ENCODE measurements at places on chromosomes 1 and 21.

DNA sequence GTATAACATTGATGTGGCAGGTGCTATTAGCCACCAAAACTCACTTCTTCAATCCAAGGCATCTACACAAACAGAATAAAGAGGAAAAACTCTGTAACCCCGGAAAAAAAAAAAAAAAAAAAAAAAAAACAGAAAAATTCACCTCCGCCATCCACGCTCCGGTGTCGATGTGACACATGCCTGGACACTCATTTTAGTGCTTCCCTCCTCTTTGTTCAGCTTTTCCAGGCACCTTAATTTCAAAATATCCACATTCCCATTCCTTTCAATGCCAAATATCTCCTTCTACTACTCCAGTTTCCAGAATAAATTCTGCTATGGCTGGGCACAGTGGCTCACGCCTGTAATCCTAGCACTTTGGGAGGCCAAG lies 5.8 kb upstream of the RERE start:
- DNase-seq, result no peak

- peak; percentile 66 for DNase-seq
Observed at GRCh38 chr21:45640888-45641479, 2.5 kb upstream of the PCBP3 start.

DNA sequence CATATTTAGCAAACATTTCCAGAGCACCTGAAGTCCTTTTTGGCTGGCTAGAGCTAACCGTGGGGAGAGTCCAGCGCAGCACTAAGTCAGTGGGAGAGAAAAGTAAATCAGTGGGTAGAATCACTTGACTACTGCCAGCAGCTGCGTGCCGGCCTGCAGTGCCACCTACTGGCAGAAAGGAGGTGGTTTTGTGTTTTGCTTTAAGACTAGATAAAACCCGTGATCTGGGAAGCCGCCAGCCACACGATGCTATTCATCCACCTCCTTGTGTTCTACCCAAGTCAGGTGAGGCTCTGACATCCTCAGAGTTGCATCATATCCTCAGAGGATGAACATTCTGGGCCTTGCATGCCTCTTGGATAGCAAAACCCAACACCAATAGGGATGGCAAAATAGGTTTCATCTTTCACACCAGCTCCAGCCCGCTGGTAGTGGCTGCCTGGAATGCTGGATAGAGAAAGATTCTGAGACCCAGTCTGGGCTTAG lies 14.1 kb upstream of the HEYL start:
- peak; percentile 48 for DNase-seq

- DNase-seq, result no peak
Observed at GRCh38 chr1:223803211-223803610, 42.5 kb downstream of the TP53BP2 start.

DNA sequence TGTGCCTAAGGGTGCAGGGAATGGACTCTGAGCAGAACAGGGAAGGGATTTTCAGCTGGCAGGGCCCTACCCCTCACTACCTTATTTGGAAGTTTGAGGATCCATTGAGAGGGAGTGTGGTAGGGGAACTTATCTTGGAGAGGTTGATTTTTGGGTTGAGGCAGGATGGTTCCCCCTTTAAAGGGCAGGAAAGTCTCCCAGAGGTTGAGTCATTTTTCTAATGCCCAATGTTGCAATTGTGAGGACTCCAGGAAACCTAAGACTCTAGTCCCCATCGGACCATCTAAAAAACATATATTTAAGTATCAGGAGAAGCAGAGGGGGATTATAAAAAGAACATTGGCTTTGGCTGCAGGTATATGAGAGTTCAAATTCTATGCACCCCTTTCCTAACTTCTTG lies 47.3 kb downstream of the SAMD13 start:
- no peak for DNase-seq

GRCh38 chr1:119742202-119742601 lies 26.5 kb downstream of the HMGCS2 start:
- DNase-seq, result peak; percentile 2

DNA sequence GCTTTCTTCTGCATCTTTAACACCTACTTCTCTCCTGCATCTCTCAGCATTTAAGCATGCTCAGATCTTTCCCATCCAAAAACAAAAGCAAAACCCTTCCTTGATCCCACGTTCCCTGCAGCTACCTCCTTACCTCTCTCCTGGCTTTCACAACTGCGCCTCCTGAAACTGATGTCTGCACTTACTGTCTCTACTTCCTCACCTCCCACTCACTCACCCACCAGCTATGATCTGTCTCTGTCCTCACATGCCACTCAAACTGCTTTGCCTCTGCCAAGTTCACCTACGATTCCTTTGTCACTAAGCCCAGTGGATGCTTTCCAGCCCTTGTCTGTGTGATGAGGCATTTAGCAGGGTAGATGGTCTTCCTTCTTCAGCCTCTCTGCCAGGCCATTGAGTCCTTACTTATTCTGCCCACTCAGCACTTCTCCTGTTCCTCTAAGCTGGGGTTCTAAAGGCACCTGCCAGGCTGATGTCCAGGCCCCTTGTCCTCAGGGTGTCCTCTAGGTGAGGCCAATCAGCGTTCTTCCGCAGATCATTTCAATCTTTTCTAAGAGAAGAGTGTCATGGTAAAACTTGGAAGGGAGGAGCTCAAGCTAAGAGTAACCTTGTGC lies 10.0 kb upstream of the GJB3 start:
- no peak for DNase-seq

DNA sequence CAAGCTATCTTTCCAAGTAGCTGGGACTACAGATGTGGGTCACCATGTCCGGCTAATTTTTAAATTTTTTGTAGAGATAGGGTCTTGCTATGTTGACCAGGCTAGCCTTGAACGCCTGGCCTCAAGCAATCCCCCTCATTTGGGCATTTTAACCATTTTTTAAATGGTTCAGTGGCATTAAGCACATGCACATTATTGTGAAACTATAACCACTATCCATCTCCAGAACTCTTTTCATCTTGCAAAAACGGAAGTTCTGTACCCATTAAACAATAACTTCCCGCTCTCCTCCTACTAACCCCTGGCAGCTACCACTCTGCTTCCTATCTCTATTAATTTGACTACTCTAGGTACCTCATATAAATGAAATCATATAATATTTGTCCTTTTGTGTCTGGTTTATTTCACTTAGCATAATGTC lies 4.8 kb upstream of the IL6R start:
- no peak for DNase-seq

- no peak for DNase-seq
Observed at GRCh38 chr1:171173069-171173468, 12.0 kb upstream of the FMO2 start.

DNA sequence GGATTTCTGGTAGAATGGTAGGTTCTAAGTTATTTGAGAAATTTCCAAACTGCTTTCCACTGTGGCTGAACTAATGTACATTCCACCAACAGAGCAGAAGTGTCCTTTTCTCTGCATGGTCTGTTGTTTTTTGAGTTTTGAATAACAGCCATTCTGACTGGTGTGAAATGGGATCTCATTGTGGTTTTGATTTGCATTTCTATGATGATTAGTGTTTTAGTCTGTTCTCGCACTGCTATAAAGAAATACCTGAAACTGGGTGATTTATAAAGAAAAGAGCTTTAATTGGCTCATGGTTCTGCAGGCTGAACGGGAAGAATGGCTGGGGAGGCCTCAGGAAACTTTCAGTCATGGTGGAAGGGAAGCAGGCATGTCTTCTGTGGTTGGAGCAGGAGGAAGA lies 80.3 kb downstream of the SDCCAG8 start:
- DNase-seq, result no peak

DNA sequence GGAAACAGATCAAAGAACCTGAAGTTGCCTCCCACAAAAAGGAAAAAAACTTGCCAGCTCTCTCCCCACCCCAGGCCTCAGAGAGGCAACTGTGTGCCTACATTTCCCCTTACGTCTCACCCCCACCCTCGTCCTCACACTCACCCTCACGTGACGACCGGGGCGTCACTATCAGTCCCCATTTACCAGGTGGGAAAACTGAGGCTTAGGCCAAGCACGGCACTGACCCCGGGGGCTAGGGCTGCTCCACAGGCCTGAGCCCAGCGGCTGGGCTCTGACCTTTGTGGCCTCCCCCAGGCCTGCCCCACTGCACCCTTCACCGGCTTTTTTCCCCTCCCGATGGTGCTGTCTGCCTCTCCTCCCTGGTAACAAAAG lies 51.5 kb upstream of the RUNX3 start:
- DNase-seq, result no peak

GRCh38 chr1:162324396-162324795 lies 52.3 kb downstream of the SPATA46 start:
- no peak for DNase-seq

DNA sequence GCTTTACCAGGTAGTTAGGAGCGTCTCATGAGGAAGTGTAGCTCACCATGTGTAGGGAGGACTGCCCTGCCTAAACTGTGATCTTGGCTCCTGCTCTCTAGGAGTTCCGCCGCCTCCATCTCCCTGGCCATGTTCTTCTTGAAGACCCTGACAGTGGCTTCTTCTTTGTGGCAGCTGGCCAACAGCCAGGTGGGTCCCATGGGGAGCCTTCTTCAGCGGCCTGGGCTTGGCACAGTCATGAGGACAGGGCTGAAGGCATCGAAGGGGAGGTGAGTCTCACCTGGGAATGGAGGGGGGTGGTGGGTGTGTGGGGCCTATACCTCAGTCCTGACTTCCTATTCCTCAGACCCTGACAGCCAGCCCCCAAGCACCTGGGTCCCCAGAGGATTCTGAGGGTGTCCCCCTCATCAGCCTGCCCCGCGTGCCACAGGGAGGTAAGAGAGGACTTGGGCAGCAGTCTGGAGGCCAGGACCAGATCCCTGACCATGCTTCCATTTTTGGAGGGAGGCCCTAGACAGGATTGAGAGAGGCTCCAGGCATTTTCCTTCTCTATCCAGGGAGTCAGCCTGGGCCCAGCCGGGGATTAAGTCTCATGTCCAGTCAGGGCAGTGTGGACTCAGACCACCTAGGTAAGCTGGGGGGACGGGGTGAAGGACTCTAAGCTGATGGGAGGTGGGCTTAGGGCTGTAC lies 21.4 kb downstream of the HYI start:
- no peak for DNase-seq

- no peak for DNase-seq
Observed at GRCh38 chr1:226993814-226994585, 53.9 kb downstream of the COQ8A start.

GRCh38 chr1:152697701-152698600 lies at the start of gene LCE2A:
LCE2A (plus strand) TSS chr1:152698345; CDS start chr1:152698902, 557 bp downstream.
- no peak for DNase-seq

GRCh38 chr1:208917723-208918122 lies 665.8 kb upstream of the CAMK1G start:
- DNase-seq, result no peak

DNA sequence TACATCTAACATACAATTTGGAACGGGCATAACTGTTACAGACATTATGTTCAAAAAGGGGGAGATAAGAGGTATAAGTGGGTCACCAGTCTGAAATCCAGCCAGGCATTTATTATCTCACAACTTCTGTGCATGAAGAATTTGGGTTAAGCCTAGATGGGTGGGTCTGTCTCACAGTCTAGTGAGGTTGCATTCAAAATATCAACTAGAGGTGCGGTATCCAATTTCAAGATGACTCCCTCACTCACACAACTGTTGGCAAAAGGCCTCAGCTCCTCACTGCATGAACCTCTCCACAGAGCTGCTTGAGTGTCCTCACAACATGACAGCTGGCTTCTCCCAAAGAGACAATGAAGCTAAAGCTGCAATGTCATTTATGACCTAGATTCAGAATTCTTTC lies 4.7 kb downstream of the AUNIP start:
- DNase-seq, result no peak

- no peak for DNase-seq
Observed at GRCh38 chr21:18443085-18443484, 39.5 kb upstream of the TMPRSS15 start.

GRCh38 chr1:245859493-245860114 lies 647.5 kb downstream of the SMYD3 start:
- no peak for DNase-seq

DNA sequence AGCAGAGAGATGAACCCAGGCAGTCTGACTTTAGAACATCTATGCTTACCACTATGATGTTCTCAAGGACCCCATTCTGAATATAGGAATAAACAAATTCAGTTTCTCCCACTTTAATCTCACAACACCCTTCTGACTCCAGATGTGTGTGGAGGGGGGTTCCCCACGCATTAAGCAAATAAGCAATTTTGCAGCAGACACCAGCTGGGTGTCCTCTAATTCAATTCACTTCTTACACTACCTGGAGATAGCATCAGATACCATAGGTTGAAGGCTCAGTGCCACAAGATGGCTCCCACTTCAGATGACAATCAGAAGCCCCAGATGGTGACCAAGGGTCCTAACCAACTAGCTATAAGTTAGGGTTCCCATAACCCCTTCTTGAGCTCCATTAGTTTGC lies 30.3 kb upstream of the CEP350 start:
- no peak for DNase-seq

- DNase-seq, result peak; percentile 6
Observed at GRCh38 chr1:50332941-50333594, 90.2 kb downstream of the DMRTA2 start.

- no peak for DNase-seq
Observed at GRCh38 chr1:11513681-11514080, 34.7 kb downstream of the DISP3 start.

- DNase-seq, result no peak
Observed at GRCh38 chr1:203128431-203128715, 847 bp downstream of the ADORA1 start.

- no peak for DNase-seq
Observed at GRCh38 chr21:26840201-26840600, 5.0 kb downstream of the ADAMTS1 start.

DNA sequence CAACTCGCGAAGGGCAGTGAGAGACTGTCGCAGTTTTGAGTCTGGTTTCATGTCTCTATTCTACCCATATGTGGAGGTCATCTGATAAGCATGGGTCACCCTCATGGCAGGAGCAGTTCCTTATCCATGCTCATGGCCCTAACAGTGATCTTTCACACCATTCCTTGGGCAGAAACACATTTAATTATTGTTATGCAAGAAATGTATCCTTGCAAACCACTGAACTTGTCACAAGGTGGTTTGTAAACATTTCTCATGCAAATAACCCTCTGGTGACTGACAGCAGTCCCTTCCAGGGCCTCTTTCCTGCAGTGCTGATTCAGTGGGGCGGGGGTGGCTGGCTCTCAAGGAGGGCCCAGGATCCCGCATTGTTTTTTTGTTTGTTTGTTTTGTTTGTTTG lies 421.4 kb upstream of the RUNX1 start:
- no peak for DNase-seq

DNA sequence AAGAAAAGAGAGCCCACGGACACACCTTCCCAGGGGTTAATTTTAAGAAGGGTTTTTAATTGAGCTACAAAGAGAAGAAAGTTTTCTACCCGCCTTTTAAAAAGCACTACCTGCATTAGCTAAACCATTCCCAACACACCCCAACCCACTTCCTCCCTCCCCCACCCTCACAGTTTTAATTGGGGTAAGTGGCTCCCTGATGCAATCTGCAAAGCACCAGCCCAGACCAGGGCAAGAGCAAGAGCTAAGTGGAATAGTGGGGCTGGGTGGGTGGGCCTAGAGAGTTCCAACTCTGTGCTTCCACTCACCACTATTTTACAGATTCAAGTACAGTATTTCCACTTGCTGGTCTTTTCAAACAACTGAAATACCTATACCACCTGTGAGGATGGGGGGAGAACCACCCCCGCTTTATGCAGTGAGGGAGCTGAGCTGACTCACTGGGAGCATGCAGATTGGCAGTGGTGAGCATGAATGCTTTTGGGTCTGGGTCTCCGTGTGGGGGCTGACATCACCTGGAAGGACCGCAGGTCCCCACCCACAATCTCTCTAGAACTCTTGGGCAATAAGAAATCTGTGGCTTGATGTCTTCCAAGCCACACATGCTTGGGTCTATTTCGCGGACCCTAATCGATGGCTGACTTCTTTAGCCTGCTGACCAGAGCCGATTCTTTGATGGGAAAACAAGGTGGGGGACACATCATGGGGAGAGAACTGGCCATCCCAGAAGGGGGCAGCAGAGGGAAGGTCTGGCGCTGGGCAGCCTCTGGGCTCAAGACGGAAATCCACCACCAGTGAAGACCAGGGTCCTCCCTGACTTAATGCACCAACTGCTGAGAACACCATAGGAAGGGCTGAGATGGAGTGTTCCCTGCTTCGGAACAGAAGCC lies 95.5 kb downstream of the SSBP3 start:
- DNase-seq, result no peak
